Mammary epithelial cell (primary cell): ENCODE measurements at places on chromosomes 4 and X. TPM values are rescaled to one million over a fixed set of nuclear protein-coding genes. Genes with fewer than 3 reads are reported as not detected.

- no peak for DNase-seq
Observed at GRCh38 chrX:15314472-15314871, 968 bp downstream of the ASB11 start.

GRCh38 chr4:73612032-73612431, 8.2 kb downstream of the RASSF6 start:
- DNase-seq, result peak; percentile 91

DNA sequence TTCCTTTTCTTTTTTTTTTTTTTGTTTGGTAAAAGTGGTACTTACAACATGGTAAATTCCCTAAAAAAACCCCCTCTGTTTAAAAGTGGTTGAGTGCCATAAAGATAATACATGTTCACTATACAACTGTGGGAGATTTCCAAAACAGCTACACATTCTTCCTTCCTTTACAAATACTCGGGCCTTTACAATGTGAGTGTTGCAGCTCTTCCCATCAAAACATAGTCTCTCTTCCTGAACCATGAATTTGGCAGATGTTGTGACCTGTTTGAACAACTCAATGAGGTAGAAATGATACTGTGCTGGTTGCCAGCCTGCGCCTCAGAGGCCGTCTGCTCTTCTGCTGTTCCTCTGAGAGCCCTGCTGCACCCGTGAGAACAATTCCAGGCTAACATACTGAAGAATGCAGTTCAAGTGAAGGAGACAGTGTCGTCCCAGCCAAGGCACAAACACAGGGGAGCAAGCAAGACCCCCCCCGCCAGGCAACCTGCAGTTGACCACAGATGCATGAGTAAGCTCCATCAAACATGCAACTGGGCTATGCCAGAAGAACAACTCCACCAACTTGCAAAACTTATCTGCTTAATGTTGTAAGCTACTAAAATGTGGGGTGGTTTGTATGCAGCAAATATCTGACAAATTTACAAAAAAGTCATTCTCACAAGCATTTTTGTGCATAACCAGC, 645.0 kb downstream of the PCDH7 start:
- no peak for DNase-seq

DNA sequence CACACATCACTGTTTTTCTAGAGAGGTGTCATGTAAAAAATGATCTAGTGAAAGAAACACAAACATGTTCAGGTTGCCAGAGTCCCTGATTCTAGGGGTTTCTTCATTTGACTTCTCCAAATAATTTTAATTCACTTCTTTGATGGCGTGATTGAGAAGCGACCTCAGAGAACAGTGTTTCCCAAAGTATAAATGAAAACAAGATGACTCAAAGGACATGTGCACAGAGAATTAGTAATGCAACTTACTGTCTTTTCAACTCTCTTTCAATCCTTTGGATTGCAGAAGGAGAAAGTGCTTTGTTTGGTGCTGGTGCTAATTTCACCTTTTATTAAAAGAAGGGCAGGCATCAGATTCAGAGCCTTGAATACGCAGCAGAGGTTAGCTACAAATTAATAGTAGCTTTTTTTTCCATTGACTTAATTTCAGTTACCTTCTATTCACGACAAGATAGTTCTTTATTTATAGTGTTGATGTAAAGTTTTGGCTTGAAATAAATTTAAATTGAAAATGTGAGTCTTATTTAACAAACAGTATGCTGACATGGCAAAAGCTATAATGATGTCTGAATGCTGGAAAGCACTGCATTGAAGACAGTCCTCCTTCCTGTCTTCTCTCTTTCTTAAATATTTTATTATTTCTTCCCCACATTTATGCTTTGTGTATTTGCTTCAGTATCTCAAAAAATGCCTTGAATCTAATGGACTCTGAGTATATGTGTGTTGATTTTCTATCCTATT, 85.1 kb downstream of the SLC10A7 start:
- DNase-seq, result no peak

DNA sequence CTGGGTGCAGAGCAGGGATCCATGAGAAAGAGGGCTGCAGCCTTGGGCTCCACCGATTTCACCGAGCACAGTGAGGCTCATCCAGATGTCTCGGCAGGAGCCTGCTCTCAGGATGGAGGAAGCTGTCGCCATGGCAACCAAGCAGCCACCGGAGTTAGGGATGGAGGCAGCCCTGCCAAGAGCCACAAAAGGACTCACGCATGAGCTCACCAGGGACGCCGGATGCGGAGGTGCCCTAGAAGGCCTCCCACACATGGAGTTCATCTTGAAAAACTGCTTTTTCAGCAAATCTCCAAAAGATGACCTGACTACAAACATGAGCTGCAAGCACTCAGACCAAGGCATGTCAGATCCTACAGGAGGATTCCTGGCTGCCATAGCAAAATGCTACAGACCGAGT, 90.7 kb downstream of the WFS1 start:
- no peak for DNase-seq

- no peak for DNase-seq
Observed at GRCh38 chr4:76996445-76996844, 46.9 kb downstream of the SEPTIN11 start.

DNA sequence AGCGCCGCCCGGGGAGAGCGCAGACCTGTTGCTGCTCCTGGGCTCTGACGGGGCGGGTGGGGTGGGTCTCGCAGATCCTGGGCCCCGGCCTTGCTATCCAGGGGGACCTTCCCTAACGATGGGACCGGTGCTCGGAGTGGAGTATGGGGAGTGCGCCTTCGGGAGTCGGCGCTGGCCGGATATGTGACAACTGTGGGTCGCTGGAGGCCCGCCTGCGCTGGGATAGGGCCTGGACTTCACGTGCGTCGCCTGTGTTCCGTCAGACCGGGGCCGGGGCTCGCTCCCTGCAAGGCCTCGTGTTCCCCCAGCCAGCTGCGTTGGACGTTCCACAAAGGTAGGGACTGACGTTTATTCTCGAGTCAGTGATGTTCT, 1.3 kb downstream of the TBL1X start:
- DNase-seq, result no peak

GRCh38 chr4:117623326-117623725, 411.0 kb upstream of the NDST3 start:
- DNase-seq, result no peak

Gene CSTF2
- 13.7 TPM for total RNA-seq

Gene LPAR4
- total RNA-seq, result not detected in 2 replicates
